Kasumi-1 (cell line): ENCODE measurements at places on chromosomes 5 and 9.

DNA sequence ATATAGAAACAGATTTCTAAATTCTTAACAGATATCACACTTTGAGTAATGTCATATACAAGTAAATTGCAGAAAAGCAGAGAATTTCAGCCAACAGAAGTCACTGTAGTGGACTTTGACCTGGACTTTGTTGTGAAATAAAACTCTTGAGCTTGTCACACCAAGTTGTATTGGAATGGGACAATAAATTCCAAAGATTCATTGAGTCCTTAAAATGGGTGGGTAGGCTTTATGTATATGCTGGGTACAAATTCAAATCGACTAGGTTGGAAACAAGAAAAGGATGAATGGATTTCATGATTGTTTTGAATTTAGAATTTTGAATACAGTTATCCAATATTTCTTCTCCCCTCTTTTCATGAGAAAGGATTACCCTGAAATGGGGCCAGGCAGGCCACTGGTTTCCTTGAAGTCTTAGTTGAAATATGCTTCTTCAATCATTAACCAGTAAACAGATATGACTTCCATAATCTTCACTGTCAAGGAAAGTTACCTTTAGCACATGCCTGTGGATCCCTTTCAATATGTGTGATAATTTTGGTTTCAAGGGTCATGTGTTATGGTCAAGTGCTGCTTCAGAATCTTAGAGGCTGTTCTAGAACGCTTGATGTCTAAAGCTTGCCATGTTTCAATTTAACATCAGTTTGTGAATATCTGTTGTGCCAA is 25.7 kb downstream of the PIP5K1B start:
- DNase-seq, result no peak

GRCh38 chr9:85569988-85570387 is 171.8 kb downstream of the AGTPBP1 start:
- no peak for DNase-seq

DNA sequence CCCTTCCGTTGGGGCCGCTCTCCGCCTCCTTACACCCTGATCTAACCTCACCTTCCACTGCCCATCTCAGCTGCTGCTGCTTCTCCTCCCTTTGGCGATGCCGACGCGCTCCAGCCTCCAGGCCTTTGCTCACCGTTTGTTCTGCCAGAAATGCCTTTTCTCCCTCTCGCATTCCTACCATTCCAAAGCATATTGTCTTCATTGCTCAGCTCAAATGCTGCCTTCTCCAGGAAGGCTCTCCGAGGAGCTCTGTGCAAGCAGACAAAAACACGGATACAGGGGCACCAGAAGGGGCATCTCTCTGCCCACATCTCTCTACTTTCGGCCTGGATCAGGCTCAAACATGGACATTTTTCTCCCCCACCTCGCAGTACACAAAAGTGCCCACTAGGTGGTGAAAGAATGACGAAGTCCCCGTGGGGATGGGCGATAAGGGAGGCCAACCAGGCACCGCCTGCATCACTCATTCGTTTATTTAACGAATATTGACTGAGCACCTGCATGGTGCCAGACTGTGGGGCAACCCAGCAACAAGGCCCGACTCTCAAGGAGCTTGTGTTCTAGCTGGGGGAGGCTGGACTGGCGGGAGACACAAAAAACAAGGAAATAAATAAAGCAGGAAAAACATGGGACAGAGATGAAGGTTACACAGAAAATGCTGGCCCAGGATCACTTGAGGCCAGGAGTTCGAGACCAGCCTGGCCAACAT is 7.3 kb upstream of the GRHPR start:
- DNase-seq, result peak; percentile 79

GRCh38 chr5:131210151-131210510 is 39.4 kb downstream of the LYRM7 start:
- DNase-seq, result peak; percentile 36

DNA sequence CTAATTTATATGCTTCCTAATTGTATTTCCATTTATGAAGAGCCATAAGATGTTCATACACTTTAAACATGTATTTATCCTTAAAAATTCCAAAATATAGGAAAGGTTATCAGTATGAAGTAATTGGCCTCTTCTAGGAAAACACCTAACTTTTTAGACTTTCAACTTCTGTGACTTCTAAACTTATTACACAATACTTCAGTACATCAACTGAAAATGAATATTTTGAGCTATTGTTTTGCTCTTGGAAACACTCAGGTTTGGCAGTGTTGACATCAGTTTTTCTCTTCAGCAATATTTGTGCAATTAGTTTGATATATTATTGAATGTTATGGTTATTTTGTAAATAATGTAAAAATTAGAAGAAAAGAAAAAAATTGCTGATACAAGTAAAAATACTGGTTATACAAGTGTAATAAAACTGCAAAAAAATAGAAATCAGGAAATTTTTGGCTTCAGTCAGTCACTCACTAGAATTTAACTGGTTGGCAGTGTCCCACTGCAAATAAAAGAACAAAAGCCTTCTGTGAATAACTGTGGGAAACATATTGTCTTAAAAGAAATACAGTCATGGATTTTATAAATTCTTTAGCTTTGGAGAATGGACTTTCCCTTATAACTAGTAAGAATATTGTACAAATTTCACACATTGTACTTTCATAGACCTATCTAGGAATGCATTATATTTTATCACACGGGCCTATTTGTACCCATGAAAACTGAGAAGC is 635.9 kb downstream of the TLE1 start:
- no peak for DNase-seq
